ENCODE measurements at places on chromosomes 5 and 9.

- no peak for DNase-seq
Measured at GRCh38 chr5:166768536-166768935, 1522.9 kb upstream of the WWC1 start.

- no peak for DNase-seq
Measured at GRCh38 chr9:92602413-92602812, 66.6 kb upstream of the ECM2 start.

- no peak for DNase-seq
Measured at GRCh38 chr9:116717150-116717549, 30.0 kb downstream of the TRIM32 start.

DNA sequence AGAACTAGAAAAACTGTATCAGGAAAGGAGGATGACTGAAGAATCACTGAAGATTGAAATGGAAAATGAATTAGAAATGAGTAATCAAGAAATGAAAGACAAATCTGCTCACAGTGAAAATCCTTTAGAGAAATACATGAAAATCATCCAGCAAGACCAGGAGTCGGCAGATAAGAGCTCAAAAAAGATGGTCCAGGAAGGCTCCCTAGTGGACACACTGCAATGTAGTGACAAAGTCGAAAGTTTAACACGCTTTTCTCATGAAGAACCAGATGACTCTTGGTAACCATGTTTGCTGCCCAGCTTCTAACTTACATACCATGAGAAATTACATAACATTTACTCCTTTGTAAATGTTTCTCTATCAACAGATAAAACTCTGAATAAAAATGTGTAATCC, 37.1 kb downstream of the CPLANE1 start:
- no peak for DNase-seq

DNA sequence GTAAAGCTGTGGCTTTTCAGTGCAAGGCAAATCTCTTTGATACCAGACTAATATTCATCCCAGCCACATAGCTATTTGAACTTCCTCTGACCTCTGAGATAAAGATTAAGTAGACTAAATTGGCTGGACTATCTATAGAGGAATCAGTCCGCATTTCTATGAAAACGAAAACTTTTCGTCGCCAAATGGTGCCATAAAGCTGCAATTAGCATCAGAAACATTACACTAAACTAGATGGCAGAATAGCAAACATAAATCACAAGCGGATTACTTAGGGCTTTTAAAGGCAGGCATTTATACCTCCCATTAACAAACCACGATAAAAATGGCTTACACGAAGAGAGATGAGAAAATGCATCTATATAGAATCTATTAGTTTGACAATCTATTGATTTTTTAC, 1009.7 kb upstream of the CDH6 start:
- DNase-seq = no peak

GRCh38 chr5:56405116-56405908, 172.2 kb upstream of the ANKRD55 start:
- no peak for DNase-seq

All from non-pigmented ciliary epithelial cell (primary cell).